EH (cell line): ENCODE measurements at places on chromosomes 7 and 10.

DNA sequence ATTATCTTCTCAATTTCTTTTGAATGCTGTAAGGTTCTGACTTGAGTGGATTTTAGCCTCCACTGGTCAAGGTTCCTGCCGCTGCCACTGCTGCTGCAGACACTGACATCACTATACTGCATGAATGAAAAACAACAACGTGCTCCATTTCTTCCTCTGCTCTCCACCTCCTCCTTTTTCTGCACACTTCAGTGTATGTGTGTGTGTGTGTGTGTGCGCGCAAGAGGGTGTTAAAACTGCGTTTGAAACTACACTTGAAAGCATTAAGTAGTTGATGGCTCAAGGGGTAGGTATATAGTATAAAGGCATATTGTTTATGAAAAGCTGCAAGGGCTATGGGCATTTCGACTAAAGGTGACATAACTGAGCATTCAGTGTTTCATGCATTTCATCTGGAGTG lies 3.5 kb downstream of the GLCCI1 start:
- no peak for DNase-seq

GRCh38 chr10:48608279-48608681 lies 3.4 kb upstream of the ARHGAP22 start:
- no peak for DNase-seq

DNA sequence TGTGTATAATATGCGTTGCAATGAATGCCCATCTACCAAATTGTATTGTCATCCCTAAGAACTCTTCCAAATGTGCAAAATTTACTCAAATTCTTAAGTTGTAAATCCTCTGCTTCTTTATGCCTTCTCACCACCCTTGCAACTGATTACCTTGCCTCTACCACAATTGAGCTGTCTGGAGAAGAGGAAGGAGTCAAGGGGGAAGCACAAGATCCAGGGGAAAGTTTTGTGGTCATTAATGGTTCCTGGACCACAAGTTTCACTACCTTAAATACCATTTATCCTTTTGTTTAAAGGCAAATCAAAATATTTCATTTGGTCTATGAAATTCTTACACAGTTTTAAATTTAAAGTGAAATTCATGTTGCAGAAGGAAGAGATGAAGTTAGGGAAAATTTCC lies 16.7 kb downstream of the CRPPA start:
- no peak for DNase-seq

- no peak for DNase-seq
These were observed 68.1 kb upstream of the RNF148 start for GRCh38 chr7:122770686-122771335.

DNA sequence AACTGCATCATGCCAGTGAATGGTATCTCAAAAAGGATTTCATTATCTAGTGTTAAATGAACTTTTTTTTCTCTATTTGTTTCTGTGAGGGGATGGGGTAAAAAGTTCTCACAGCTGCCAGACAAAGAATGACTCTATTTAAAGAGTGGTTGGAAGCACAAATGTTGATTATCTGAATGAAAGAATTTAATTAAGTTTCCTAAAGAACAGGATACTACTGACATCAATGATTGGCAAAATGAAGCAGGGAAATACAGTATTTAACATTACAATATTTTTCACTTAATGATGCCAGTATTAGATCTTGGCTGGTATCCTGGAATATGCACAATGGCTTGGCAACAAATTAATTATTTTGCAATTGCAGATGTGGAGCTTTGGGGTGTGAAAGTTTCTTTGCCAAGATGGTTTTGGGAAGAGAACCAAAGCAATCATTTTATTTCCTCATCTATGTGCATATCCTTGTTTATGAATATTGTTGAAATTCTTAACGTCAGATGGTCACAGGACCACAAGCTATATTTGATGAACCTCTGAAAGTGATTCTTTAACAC lies 336.8 kb downstream of the ARL4A start:
- DNase-seq: no peak

GRCh38 chr10:35341521-35341920 lies 5.2 kb downstream of the CCNY start:
- no peak for DNase-seq

GRCh38 chr10:58237014-58237834 lies 30.5 kb downstream of the IPMK start:
- DNase-seq: peak; percentile 85

GRCh38 chr10:17673471-17674061 lies 29.6 kb downstream of the STAM start:
- peak; percentile 96 for DNase-seq

DNA sequence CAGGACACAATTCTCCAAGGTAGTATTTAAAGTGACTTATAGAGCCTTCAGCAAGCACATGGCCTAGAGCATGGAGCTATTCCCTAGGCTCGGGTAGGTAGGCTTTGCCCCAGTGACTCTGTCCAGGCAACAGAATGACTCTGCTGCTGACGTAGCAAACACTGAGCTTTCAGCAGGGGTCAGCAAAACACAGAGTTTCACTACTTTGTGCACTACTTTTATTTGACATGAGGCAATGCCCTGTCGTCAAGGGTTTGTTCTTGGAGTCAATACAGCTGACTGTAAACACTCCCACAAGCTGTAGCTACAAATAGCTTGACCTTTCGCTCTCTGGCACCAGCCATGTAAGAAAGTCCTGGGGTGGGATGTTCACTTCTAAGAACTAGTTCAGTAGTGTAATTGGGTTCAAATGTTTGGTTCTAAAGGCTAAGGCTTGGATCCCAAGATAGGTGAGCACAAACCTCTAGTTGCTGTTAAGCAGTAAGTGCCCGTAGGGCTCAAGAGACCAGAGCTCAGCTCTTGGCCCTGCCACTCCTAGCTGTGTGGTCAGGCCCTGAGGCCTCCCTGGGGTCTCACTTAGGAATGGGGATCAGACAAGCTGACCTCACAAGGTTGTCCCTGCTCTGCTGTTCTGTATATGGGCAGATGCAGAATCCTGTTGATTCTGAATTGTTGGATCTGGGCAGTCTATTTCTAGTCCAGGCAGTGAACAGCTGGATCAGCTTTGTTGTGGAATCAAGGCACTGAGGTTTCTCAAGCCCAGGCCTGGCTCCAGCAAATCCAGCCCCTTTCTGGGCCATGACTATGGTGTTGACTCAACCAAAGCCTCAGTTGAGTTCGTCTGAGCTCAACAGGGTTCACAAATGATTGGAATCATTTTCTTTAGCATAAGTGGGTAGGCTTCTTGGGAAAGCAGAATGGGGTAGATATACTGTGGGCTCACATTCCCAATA lies 10.7 kb downstream of the NODAL start:
- no peak for DNase-seq

- DNase-seq: peak; percentile 44
These were observed 97.5 kb upstream of the OIT3 start for GRCh38 chr10:72796042-72796441.

DNA sequence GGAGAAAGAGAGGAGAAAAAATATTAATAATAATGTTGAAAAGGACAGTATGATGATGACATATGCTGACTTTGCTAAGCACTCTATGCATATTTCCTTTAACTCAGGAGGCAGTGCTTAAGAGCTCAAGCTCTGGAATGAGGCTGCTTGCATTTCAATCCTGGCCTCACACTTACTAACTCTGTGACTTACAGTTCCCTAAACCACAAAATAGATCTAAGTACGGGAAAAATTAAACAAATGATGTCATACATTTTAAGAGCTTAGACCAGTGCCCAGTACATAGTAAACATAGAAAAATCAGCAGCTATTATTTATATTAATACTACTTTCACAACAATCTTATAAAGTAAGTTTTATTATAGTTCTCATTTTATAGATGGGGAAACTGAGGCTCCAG lies 61.3 kb downstream of the GFRA1 start:
- DNase-seq: peak; percentile 91

DNA sequence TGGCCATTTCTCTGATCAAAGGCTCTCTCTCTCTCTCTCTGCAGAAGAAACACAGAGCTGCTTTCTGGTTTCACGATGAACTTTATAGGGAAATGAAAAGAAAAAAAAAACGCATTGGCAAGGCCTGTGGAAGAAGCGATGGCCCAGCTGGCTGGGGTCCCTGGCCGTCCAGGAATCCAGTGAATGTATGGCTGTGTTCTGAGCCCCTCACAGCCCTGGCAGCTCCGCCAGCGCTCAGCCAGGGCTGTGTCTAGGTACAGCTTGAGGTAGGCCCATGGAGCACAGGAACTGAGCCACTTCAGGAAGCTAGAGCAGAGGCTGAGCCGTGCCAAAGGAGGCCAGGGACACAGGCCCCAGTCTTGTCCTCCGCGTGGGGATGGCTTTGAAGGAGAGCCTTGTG lies 13.1 kb upstream of the UCMA start:
- no peak for DNase-seq

GRCh38 chr7:148964483-148965267 lies 63.6 kb downstream of the PDIA4 start:
- DNase-seq: no peak

DNA sequence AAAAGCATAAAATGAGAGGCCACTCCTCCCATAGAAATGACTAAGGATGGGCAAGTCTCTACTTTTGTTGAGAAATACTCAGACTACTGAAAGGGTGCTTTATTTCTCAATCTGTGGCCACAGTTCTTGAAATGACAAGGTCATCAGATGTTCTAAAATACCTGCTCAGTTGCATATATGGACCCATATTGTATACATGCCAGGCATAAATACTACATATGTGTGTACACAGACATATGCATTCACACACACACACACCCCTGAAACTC lies 691.5 kb upstream of the SORCS1 start:
- DNase-seq: no peak

GRCh38 chr10:20769481-20769880 lies 127.6 kb downstream of the NEBL start:
- no peak for DNase-seq

GRCh38 chr7:112143136-112143535 lies 63.1 kb downstream of the DOCK4 start:
- peak; percentile 14 for DNase-seq

DNA sequence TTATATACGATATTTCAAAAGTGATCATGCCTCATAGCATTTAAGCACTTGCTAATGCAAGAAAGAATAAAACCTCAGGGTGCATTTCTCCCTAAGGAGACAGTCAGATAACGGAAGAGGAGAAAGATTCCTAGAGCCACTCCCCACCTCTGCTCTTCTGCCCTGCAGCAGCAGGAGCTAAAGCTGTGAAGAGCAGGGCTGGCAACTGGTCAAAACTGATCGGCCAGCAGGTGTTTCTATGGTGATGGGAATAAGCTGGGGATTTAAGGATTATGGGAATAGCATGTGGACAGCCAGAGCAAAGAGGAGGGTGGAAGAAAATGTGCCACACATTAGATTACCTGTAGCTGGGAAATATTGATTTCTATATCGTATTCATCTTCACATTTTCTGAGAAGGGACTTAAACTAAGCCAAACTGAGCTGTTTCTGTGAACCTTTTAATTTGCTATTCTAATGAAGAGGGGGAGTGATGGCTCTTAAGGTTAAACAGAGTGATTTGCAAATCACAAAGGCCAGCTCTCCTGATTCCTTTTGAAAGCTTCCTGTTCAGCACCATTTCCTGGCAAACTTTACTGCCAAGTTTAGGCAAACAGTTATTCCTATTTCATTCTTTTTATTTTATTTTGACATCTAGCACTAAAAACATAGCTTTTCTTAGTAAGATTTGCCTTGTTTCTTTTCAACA lies 268.9 kb upstream of the PFKP start:
- no peak for DNase-seq

GRCh38 chr7:135827391-135827790 lies 78.8 kb upstream of the FAM180A start:
- no peak for DNase-seq

GRCh38 chr7:29095631-29096445 lies 50.5 kb downstream of the CPVL start:
- no peak for DNase-seq

DNA sequence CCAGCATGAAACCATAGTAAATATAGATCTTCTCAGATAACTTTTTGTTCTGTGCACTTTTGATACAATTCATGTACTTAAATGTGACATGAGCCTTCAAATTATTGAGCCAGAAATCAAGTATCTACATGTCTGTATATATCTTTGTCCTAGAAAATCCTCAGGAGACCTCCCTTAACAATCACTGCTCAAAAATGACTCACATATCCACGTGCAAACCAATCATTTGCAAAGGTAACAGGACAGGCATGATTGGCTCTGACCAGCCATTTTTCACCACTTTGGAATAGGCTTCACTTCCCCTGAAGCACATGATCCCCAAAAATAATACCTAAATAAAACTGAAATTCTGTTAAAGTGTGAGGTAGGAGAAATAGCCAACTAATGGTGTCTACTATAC lies 902.5 kb downstream of the PCDH15 start:
- DNase-seq: no peak

DNA sequence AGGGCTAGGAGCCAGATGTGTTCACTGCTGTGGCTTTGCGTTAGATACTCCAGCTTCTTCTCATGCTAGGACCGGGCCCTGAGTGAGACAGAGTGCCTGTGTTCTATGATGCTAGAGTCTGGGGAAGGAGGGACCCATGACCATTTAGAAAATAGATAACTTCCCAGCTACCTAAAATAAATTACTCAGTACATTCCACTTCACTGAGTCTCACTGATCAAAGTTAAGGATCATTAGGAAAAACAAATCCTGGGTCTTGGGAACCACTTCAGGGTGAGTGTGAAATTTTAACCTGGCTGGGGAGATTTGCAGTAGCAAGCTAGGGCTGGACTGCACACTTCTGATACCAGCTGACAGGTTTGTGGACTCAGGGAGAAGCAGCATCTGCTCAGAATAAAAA lies 138.1 kb downstream of the EMX2 start:
- no peak for DNase-seq
